ENCODE measurements at places on chromosomes 4 and X. TPM values are rescaled to one million over a fixed set of nuclear protein-coding genes. Genes with fewer than 3 reads are reported as not detected.

Gene GAGE13
- total RNA-seq: not detected

- no peak for DNase-seq
These were observed 80.6 kb downstream of the PBDC1 start for GRCh38 chrX:76253432-76253831.

DNA sequence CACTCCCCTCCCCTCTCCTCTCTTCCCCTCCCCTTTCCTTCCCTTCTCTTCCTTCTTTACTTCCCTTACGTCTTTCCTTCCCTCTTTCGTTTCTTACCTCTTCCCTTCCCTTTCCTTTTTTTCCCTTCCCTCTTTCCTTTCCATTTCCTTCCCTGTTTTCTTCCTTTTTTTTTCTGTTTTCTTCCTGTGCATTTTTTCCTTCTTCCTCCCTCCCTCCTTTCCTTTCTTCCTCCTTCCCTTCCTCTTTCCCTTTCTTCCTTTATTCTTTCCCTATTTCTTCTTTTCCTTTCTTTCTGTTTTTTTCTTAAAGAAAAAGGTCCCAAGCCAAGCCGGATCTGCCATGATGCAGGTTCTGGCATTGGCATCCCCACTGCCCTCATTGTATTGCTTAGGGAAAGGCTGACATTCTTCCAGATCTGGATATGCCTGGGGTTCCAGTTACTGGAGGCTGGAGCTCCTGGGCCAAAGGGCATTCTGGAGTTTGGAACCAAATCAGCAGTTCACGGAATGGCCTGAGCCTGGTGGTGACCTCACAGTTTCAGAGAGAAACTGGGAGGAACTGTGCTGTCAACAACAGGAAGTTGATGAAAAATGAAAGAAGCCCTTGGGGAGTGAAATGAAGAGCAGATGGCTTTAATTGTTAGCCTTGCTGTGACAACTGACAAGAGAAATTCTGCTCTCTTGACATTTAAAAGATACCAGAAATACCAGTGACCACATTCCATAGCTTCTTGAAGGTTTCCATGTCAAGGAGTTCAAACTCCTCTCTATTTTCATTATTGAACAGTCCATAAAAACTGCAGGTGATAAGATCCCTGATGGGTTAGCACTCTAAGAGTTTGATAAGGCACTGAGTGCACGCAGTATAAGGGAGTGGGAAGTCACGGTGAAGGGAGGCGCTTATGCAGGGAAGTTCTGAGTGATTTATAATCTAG, 622.1 kb downstream of the SPRY1 start:
- DNase-seq: peak; percentile 46

Gene ENOX2
- total RNA-seq: 21.0 TPM

- no peak for DNase-seq
These were observed 619.8 kb downstream of the DMD start for GRCh38 chrX:32591589-32591988.

Gene CWH43
- total RNA-seq: 17.3 TPM

DNA sequence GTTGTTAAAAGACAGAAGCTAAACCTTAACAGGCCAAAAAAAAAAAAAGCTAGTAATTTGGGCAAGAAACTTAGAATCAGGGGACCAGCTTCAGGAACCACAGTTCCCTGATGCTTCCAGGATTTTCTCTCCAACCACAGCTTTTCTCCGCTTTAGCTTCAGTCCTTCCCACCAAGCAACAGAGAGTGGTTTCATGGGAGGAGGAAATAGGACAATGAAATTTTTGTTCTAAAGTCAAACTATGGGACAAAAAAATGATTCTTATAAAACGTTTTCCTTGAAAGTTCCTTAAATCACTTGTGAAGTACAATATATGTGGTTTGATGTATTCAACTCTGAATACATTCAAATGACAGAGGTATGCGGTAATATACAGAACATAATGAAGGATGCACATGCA, 71.0 kb upstream of the DHX15 start:
- no peak for DNase-seq

Gene CABS1
- not detected for total RNA-seq

- no peak for DNase-seq
These were observed 351.4 kb upstream of the SMIM31 start for GRCh38 chr4:164402554-164402953.

GRCh38 chrX:119790977-119791436, 423 bp downstream of the RPL39 start:
- DNase-seq: no peak

DNA sequence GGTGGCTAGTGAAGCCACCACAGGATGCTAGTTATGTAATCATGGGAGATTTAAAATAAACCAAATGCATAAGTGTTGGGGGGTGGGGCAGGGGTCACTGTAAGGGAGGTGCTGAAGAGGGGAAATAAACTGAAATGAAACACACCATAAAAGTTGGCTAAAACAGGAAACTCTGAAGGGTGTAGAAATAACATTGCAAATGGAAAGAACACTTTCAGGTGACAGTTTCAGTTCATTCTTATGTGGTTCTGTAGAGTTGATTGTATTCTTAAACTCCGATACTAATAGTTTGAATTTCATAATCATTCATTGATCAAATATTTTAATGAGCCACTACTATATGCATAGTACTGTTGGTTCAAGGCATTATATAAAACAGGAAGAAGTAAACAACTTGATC, 80.1 kb downstream of the HDAC8 start:
- no peak for DNase-seq

DNA sequence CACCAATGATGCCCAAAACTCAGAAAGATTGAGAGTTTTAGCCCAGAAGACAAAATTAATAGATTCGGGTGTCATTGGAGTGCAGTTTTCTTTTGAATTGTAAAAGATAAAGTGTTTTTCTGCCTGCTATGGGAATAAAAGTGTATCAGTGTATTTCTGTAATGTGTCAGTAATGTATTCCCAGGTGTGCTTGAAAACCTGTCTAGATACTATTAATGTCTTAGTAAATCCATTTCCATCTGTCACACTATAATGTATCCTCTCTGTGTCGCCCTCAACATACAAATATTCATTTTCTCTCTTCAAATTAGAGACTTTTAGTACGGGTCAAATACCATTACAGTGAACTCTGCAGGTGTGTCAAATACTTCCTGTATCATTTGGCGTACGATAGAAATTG, 43.5 kb upstream of the ARX start:
- DNase-seq: no peak

GRCh38 chrX:104136241-104137019, 20.4 kb downstream of the SLC25A53 start:
- peak; percentile 73 for DNase-seq

- DNase-seq: no peak
These were observed 232.3 kb downstream of the PABPC4L start for GRCh38 chr4:133969202-133969848.

DNA sequence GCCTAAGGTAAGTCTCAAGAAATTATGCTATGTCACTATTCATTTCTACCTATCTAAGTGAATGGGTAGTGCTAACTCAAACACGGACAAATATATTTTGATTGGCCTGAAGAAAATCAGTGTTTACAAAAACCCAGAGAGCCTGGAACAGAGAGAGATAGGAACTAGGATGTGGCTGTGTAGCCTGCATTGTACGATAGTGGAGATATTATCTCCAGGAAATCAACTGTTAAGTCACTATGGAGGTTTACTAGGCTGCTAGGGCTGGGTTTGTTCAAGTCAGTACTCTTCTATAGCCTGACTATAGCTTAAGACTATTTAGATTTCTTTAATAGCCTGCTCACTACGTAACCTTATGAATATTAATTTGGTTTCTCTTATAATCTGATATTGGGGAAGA, 127.9 kb downstream of the TACR3 start:
- no peak for DNase-seq

DNA sequence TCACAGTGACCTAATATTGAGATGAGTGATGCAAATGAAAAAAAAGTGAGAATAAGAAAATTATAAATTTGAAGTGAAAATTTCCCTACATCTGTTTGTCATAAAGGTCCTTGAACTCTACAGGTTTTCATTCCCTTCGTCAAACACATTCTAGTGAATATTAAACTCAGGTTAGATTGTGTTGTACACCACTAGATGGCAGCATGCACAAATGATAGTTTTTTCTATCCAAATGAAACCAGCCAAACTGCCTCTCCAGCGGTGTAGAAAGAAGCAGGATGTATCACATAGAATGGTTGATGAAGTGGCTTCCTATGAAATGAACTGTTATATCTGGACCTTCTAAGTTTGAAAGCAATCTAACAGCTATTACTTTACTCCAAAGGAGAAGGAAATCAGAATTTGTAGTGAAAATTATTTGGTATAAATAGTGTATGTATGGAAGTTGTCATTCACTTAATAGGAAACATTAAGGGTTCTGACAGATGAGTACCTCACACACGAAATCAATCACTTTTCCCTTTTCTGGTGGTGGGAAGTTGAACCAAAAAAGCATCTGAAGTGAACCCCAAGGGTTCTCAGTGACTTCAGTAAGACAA, 382.7 kb downstream of the UNC5C start:
- DNase-seq: peak; percentile 52

DNA sequence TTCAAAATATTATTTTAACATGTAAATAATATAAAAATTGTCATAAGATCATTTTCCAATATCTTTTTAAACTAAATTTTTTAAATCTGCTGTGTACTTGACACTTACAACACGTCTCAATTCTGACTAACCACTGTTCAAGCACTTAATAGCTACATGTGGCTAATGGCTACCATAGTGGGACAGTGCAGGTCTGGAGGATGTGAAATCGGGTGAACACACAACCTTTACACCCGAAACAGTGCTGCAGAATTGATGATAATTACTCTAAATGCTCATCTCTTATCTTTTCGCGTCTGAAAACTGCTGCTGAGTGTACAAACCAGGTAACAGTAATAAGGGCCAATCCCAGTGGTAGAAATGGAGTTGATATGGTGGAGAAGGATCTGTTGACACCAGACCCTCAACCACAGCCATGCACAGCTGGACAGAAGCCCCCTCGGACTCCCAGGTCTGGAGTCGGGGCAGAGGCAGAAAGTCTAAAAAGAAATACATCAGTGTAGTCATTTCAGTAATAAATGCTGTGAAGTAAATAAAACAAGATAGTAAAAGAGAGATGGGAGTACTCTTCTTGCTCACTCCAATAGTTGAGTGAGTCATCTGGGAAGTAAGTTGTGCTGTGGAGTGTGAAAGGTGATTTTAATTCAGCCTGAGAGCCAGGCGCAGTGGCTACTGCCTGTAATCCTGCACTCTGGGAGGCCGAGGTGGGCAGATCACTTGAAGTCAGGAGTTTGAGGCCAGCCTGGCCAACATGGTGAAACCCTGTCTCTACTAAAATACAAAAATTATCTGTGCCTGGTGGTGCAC, 150.0 kb downstream of the CBR4 start:
- no peak for DNase-seq

Gene PABPC1L2B
- not detected for total RNA-seq

GRCh38 chr4:149751174-149751573, 64.5 kb downstream of the IQCM start:
- DNase-seq: no peak

DNA sequence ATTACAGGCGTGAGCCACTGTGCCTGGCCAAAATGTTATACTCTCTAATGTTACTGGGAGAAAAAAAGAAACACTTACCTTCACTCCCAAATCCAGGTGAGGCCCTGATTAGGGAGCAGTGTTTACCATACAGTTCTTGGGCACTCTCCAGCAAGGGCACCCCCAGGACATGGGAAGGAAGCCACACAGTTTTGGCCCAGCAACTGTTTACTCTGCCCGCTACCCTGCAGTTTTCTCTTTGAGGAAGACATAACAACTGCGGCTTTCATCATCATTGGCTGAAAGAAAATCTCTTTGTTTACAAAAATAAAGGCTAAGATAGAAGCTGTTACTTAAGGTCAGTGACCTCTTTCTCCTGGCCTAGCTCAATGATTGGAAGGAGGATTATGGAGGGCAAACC, 145.5 kb upstream of the DUSP21 start:
- no peak for DNase-seq

DNA sequence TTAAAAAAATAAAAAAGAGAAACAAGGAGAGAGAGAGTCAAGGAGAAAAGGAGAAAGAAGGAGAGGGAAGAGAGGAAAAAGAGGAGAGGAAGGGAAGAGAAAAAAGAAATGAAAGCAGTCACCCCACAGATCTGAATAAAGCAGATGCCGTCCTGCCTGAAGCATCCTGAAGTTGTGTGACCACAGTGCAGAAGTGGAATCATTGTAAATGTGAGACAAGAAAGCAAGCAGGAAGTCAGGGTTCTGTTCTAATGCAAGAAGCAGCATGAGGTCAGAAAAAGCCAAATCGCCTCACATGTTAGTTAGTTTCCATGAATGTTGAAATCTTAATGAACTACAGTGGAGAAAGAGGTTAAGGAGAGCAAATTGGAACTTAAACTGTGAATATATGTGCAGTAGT, 692.5 kb downstream of the CENPC start:
- DNase-seq: no peak

DNA sequence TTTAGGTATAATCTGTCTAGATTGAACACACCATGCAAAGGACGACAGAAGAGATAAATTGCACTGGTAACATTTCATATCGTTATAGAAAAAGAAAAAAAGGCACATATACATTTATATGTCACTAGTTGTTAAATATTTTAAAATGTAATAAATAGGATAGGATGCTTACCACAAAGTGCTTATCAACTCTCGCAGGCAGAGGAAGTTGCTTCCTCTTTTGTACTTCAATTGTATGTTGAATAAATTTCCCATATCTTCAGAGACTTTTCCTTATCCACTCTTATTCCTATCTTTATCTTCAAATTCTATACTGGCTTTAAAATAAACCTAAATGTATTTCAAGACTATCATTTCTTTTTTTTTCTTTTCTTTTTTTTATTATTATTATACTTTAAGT, 163.3 kb upstream of the SPOCK3 start:
- no peak for DNase-seq

DNA sequence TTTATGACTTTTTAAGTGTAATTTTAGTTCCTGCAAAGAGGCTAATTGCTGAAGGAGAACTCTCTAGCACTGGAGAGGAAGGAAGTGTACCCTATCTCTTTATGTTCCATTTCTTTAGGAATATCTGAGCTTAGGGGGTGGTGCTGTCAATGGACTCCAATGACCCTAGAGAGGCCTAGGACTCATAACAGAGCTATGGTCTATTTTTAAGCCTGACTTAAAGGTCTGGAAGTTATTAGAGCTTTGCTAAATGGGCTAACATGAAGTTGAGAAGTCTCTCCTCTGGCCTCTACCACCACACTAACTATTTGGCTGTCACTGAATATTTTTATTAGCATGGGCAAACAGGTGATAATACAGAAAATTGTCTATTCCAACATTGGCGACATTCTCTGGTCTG, 152.2 kb downstream of the SPATA18 start:
- DNase-seq: no peak

DNA sequence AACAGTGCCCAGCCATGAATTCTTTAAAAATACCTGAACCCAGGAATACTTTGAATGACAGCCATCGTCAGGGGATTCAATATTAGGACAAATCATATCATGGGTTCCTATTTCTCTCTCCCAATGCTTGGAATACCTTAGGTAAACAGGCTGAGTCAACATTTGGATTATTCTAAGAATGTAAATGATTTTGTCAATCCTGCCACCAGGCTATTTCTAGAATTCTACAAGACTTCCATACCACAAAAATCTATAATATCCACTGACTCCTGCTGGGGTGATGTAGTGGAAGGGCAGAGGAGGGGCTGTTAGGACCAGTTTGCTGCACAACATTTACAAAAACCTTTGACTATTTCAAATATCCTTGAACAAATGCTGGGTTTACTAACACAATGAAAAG, 65.2 kb downstream of the IGFBP7 start:
- DNase-seq: no peak

GRCh38 chr4:17008834-17009345, 110.4 kb upstream of the LDB2 start:
- DNase-seq: no peak

- no peak for DNase-seq
These were observed 23.3 kb downstream of the MRFAP1 start for GRCh38 chr4:6663596-6664393.

Gene PF4V1
- not detected for total RNA-seq

Gene CCKAR
- total RNA-seq: not detected
